ENCODE measurements at places on chromosomes 1 and 21.
A peak's percentile ranks its signal among the peaks of the same experiment; 100 is the strongest.

- DNase-seq = no peak
Observed at GRCh38 chr1:110426854-110427253, 19.4 kb upstream of the LAMTOR5 start.

DNA sequence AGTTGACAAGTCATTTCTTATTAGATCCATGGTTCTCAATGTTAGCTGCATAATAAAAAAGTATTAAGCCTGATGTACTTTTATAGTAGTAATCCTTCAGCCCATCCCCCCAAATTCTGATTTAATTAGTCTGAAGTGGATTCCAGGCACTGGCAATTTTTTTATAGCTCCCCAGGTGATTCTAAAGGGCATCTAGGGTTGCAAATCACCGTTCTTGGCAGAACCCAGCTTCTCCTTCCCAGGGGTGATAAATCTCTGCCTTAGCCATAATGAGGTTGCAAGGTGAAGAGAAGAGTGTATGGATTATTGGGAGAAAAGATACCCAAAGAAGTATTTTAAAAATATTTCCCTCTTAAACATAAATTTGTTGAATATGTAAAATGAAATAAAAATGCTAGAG is 43.0 kb upstream of the RXRG start:
- no peak for DNase-seq

GRCh38 chr1:76135835-76136234 is 61.3 kb downstream of the ST6GALNAC3 start:
- DNase-seq = peak; percentile 38

- no peak for DNase-seq
Observed at GRCh38 chr1:116205941-116206679, 94.9 kb downstream of the MAB21L3 start.

DNA sequence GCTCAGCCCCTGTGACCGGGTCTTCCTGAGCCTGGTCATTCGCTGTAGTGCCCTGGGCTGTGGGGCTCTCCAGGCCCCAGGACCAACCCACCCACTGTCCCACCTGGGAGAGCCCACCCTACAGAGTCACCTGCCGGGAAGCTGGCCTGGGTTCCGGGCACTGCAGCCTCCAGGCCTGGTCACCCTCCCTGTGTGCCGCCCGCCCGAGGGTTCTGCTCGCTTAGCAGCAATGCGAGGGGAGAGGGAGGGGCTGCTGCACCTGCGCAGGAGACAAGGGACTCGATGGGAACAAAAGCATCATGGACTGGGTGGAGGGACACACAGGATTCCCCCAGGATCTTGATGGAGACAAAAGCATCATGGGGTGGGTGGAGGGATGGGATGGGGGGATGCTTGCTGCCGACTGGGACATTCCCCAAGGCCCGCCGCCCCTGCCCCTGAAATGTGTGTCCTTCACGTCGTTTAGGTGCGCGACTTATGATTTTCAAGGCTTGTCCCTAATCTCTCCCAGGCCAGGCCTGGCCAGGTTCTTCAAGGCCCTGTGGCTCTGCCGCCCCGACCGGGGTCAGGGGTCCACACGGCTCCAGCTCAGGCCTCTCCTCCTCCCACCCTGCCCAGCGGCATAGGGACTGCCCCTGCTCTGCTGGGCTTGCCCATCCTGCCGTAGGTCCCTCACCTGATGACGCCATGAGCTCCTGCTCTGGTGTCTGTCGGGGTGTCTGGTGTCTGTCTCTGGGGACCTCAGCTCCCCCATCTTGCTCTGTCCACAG is 1.7 kb downstream of the KRTAP10-8 start:
- peak; percentile 80 for DNase-seq

- no peak for DNase-seq
Observed at GRCh38 chr1:239891621-239892358, 199.9 kb upstream of the FMN2 start.

- no peak for DNase-seq
Observed at GRCh38 chr1:91596474-91596873, 95.8 kb downstream of the CDC7 start.

GRCh38 chr21:36664662-36664990 is 34.3 kb upstream of the SIM2 start:
- DNase-seq = no peak

DNA sequence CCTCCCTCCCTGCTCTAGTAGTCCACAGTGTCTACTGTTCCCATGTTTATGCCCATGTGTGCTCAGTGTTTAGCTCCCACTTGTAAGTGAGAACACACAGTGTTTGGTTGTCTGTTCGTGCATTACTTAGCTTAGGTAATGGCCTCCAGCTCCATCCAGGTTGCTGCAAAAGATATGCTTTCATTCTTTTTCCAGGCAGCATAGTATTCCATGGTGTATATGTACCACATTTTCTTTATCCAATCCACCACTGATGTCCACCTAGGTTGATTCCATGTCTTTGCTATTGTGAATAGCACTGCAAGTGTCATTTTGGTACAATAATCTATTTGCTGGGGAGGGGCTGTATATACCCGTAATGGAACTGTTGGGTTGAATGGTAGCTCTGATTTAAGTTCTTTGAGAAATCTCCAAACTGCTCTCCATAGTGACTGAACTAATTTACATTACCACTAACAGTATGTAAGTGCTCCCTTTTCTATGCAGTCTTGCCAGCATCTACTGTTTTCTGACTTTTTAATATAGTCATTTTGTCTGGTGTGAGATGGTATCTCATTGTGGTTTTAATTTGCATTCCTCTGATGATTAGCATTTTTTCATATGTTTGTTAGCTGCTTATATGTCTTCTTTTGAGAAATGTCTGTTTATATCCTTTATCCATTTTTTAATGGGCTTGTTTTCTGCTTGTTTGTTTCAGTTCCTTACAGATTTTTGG is 191.9 kb upstream of the DMRTA2 start:
- no peak for DNase-seq

DNA sequence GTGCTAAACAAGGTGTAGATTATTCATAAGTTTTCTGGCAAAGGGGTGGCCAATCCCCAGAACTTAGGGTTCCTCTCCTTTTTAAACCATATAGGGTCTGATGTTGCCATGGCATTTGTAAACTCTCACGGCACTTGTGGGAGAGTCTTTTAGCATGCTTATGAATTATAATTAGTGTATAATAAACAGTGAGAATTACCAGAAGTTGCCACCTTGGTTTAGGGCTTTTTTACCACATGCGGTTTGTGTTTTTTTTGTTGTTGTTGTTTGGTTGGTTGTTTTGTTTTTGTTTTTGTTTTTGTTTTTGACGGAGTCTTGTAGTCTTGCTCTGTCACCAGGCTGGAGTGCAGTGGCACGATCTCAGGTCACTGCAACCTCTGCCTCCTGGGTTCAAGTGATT is 8.9 kb upstream of the LAX1 start:
- no peak for DNase-seq

GRCh38 chr1:68497358-68497698 is 446 bp upstream of the DEPDC1 start:
- no peak for DNase-seq

DNA sequence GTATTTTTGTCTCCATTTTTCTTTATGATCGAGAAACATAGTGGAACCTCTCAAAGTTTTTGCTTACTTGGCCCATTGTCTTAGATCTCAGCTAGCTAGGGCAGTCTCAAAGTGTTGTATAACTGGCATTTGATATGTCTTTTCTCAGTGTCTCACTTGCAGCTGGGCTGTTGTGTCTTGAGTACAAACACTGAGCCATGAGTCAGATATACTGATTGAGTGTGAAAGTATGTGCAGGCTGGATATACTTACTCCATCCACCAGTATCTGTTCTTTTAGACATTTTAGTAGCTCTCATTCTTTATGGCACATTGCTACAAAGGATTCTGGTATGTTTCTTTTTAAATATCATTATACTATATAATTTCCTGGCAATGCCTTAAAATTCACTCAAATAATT is 14.3 kb upstream of the GPR52 start:
- DNase-seq = no peak

GRCh38 chr1:100422065-100422464 is 69.8 kb downstream of the CDC14A start:
- DNase-seq = no peak

DNA sequence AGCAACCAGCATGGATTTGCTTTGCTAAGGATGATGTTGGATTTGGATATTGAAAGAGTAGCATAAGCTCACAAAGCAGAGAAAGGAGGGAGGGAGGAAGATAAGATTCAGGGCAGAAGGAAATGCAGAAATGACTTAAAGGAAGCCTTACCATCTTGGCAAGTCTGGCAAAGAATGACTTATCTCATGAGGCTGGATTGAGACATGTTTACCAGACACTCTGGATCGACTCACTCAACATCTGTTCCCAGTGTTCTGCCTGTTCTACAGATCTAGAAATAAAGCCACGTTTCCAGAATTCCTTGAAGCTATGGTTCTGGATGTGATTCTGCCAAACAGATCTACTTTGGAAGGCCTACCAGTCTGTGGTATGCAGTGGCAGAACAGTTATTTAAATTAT is 38.8 kb upstream of the CTBS start:
- no peak for DNase-seq

DNA sequence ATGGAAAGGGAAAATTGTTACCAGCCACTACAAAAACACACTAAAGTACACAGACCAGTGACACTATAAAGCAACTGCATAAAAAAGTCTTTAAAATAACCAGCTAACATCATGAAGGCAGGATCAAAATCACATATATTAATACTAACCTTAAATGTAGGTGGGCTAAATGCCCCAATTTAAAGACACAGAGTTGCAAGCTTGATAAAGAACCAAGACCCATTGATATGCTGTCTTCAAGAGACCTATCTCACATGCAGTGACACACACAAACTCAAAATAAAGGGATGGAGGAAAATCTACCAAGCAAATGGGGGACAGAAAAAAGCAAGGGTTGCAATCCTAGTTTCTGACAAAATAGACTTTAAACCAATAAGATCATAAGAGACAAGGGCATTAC is 246.3 kb downstream of the SEC16B start:
- DNase-seq = no peak

DNA sequence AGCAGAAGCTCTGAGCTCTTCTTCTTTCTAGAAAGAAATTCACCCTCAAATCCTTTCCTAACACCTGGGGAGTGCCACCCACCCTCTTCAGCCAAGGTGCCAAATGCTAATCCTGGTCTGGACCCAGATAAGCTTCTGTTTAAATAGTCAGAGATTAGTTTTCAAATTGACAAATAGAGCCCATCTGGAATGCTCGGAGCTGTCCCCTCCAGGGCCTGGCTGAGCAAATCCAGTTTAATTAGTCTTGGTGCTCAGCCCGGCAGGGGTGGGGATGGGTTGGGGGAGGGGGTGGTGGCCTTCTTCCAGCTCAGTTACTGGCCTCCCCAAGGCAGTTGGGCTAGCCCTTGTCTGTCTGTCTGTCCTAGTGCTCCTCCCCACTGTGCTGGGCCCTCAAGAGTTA is 269.5 kb downstream of the GRIK3 start:
- no peak for DNase-seq

All from osteocyte (in vitro differentiated cells).